ENCODE measurements at places on chromosomes 2 and 18.

GRCh38 chr18:48986851-48987761, 36.3 kb upstream of the SMAD7 start:
- DNase-seq: no peak

GRCh38 chr2:63049970-63050333, 678 bp upstream of the OTX1 start:
- DNase-seq: no peak

DNA sequence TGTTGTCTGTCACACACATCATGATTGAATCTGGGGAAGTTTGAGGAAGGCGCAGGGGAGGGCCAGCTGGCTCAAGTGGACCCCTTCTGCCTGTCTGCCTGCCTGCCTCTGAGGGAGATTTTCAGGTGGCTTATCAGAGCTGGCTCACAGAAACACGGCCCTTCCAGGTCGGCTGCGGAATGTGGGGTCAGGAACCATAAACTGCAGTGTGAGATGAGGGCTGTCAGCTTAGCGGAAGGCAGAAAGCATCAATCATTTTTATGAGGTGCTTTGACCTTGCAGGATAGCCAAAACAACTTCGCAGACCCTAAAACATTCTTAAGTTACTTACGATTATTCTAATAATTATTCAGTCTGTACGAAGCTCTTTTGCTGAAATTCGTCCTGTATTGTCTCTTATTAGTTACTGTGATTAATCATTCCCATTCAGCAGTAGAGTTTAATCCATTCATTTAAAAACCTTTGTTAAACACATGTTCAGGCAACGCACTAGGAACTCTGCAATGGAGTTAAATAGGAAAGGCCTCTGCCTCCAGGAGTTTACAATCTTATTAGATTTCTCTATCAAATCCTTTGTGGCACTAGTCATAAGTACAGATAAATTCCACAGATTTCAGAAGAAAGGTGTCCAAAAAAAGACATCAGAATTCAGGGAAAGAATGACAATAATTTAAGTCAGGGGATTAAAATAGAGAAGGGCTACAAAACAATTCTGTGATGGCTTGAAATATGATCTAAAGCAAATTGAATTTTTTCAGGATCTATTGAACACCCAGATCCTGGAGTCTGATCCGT, 371.6 kb downstream of the HRH4 start:
- no peak for DNase-seq

- DNase-seq: no peak
Measured at GRCh38 chr2:177797808-177798207, 274.8 kb downstream of the PDE11A start.

DNA sequence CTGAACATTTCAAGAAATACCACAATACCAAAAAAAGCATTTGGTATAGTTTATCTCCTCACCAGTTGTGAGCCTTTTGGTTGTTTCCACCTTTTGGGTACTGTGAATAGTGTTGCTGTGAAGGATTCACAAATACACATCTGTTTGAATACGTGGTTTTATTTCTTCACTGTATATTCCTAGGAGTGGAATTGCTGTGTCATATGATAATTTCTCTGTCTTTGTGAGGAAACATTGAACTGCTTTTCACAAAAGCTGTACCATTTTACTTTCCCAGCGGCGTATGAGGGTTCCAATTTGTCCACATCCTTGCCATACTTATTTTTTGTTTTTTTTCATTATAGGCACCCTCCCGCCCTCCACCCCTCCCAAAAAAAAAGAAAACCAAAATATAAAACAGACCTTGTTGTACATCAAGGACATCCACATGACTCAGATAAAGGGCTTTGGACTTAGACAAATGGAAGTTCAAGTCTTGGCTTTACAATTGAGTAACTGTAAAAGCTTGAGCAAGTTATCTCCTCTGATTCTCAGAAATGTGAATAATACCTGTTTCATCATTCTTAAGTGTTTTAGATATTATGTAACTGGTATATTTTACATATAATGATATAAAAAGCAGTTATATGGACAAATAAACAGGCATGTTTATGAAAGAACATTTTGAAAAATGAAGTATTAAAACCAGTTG, 19.0 kb downstream of the UBE2E3 start:
- no peak for DNase-seq
